ENCODE measurements at places on chromosomes 16 and 17.

- peak overlapping the region; percentile 84 for H3K4me3 ChIP-seq
- no peak overlapping the region for H3K27ac ChIP-seq
- H3K27me3 ChIP-seq: peaks cover 80% of the 10 kb centered on the region
- no peaks in the 10 kb centered on the region for H3K36me3 ChIP-seq
- peaks cover 8% of the 10 kb centered on the region for H3K4me1 ChIP-seq
Observed at GRCh38 chr17:39225959-39226683, 376 bp upstream of the STAC2 start.

- H3K27ac ChIP-seq: no peak overlapping the region
- H3K4me3 ChIP-seq: no peak overlapping the region
- no peaks in the 10 kb centered on the region for H3K27me3 ChIP-seq
- H3K4me1 ChIP-seq: no peaks in the 10 kb centered on the region
Observed at GRCh38 chr16:15459791-15460190, 25.4 kb downstream of the BMERB1 start.

DNA sequence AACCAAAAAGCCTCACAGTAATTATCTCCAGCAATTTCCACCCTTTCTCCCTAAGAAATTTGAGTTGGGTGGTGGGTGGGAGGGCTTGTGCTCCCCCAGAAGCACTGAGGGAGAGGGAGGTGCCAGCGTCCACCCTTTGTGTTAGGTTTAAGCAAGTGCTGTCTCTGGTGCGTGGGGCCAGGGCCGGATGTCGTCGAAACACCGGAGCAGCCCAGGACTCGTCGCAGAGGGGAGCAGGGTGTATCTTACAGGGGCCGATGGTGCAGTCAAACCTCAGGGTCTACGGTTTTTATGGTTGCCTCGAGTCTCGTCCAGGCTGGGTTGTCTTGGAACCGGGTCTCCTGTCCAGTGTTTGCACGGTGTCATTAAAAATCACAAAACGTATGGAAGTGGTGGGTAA lies 35.3 kb downstream of the METRNL start:
- H3K36me3 ChIP-seq: peaks cover 18% of the 10 kb centered on the region
- DNase-seq: no peak
- H3K4me1 ChIP-seq: peaks cover 18% of the 10 kb centered on the region

DNA sequence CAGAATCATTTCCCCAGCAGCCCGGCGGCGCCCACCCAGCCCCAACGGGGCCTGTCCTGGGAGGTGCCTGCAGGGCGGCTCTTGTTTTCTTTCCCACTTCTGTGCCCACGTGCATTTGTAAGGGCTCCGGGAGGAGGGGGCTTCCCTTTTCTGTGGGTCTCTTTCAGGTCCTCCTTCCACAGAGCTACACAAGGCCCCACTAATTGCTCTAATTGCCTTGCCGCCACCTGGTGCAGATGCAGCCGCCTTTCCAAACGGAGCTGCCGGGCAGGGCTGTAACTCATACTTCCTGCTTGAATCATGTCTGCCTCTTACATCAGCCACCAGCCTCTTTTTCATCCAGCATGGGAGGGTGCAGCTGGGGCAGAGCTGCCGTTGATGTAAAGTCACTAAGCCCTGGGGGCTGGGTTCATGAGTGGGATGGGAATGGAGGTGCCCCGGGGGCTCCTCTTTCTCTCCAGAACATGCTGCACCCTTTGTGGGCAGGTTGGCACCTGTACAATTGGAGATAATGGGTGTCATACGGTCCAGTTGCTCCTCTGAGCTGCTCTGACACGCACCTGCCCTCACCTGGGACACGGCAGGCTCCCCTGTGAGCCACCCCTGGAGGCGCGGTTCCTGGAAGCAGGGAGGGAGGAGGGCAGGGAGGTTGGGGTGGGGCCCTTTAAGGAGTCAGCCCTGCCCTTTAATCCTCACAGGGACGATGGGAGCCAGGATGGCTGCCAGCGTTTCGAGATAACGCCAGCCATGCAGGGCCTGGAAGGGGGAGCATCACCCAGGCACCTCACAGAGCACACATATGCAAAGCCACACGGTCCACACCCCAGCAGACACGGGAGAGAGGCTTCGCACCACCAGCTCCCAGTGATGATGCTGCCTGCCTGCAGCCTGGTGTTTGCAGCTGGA lies 41.1 kb upstream of the KLHDC4 start:
- H3K4me3 ChIP-seq: peak overlapping the region; percentile 64
- H3K36me3 ChIP-seq: peaks cover 8% of the 10 kb centered on the region
- DNase-seq: no peak

GRCh38 chr16:2226245-2226793 lies 2.9 kb downstream of the E4F1 start:
- H3K27me3 ChIP-seq: no peaks in the 10 kb centered on the region
- peaks cover 17% of the 10 kb centered on the region for H3K4me1 ChIP-seq
- no peak overlapping the region for H3K27ac ChIP-seq
- H3K4me3 ChIP-seq: no peak overlapping the region
- no peak for DNase-seq

DNA sequence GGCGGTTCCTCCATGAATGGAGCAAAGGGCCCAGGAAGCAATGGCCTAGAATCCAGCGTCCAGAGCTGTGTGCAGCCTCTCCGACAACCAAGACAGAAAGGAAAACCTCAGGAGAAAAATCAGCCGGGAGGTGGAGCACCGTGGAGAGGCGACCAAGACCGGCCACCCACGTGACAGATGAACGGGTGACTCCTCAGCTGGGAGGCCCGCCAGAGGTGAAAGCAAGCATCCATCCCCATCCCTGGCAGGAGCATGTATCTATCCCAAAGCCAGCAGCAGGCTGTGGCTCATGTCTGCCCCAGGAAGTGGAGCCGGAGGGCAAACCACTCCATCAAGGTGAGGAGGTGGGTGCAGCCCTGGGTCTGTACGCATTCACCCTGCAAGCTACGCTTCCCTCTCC lies 52.1 kb downstream of the FOXL1 start:
- no peaks in the 10 kb centered on the region for H3K4me1 ChIP-seq
- peaks cover 17% of the 10 kb centered on the region for H3K27me3 ChIP-seq
- no peaks in the 10 kb centered on the region for H3K36me3 ChIP-seq
- DNase-seq: no peak
- no peak overlapping the region for H3K27ac ChIP-seq
- no peak overlapping the region for H3K4me3 ChIP-seq

GRCh38 chr16:47503936-47504335 lies 42.8 kb downstream of the PHKB start:
- DNase-seq: no peak
- H3K4me1 ChIP-seq: peaks cover 3% of the 10 kb centered on the region
- H3K27ac ChIP-seq: no peak overlapping the region
- H3K27me3 ChIP-seq: no peaks in the 10 kb centered on the region
- no peak overlapping the region for H3K4me3 ChIP-seq

DNA sequence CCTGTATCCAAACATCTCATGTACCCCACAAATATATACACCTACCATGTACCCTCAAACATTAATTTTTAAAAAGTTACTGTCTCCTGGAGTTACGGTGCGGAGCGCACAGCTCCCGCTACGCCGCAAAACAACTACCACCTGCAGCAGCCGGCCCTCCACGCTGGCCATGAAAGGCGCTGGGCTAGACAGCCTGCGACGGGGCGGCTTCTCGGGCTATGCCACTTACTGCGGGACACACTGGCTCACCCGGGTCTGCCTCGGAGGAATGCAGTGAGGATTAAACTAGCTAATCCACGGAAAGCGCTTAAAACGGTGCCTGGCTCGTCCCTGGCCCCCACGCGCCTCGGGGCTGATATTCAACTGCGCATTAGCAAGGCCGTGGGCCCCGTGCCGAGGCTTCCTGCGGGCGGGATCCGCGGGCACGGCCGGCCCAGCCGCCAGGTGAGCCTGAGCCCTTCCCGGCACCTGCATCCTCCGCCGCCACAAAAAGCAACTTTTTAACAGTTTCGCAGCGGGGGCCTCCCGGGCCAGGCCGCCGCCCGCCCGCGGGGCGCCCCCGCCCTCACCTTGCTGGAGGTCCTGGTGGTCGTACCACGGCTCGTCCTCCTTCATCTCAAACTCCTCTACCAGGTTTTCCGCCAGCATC lies 633 bp downstream of the CDR2 start:
- H3K36me3 ChIP-seq: peaks cover 20% of the 10 kb centered on the region
- peak overlapping the region; percentile 97 for H3K4me3 ChIP-seq
- peak overlapping the region; percentile 87 for H3K27ac ChIP-seq
- H3K27me3 ChIP-seq: no peaks in the 10 kb centered on the region
- peaks cover 45% of the 10 kb centered on the region for H3K4me1 ChIP-seq

DNA sequence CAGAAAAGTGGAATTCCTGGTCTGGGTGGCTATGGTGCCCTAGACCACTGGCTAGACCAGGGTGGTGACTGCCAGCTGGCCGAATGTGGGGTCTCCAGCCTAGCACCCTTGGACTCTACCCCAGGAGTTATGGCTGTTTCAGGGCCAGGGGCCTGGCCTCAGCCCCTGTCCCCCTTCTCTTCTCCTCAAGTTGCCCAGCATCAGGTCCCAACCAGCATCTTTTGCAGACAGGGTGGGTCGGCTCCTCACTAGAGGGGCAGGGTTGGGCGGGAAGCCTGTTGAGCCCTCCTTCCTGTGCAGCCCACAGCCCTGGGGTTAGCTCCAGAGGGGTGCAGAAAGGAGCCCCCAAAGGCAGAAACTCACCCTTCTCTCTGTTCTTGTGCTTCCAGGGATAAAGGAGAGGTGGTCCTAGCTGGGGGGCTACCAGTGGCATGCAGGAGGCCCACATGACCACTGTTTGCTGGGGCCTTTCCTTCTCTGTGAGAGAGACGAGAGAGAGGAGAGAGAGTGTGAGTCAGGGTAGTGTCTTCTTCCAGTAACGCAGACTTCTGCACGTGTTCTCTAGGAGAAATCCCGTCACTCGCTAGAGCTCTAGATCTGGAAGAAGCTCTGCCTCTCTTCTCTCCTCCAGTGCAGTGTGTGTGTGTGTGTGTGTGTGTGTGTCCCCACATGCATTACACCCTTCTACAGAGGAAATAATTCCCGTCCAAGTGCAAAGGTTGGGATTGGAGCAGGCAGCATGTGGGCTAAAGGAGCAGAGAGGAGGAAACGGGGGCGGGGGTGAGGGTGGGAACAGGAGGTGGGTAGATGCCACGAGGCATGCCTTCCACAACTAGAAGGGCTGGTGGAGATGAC lies 209.4 kb downstream of the SEC14L1 start:
- H3K4me3 ChIP-seq: no peak overlapping the region
- H3K27me3 ChIP-seq: no peaks in the 10 kb centered on the region
- DNase-seq: no peak
- H3K27ac ChIP-seq: no peak overlapping the region

GRCh38 chr17:58468944-58469343 lies 19.3 kb downstream of the HSF5 start:
- no peaks in the 10 kb centered on the region for H3K36me3 ChIP-seq
- no peak overlapping the region for H3K27ac ChIP-seq
- no peaks in the 10 kb centered on the region for H3K4me1 ChIP-seq
- no peak overlapping the region for H3K4me3 ChIP-seq
- no peak for DNase-seq

GRCh38 chr16:60731329-60732050 lies 1304.7 kb downstream of the CDH8 start:
- no peak overlapping the region for H3K27ac ChIP-seq
- no peaks in the 10 kb centered on the region for H3K27me3 ChIP-seq
- H3K4me1 ChIP-seq: no peaks in the 10 kb centered on the region
- no peak for DNase-seq
- no peak overlapping the region for H3K4me3 ChIP-seq

GRCh38 chr16:68291227-68291626 lies 19.5 kb downstream of the SLC7A6OS start:
- no peak for DNase-seq
- H3K4me1 ChIP-seq: peaks cover 54% of the 10 kb centered on the region
- H3K36me3 ChIP-seq: peaks cover 66% of the 10 kb centered on the region

GRCh38 chr17:14225254-14225980 lies 11.2 kb downstream of the CDRT15 start:
- no peaks in the 10 kb centered on the region for H3K36me3 ChIP-seq
- H3K4me3 ChIP-seq: no peak overlapping the region
- no peaks in the 10 kb centered on the region for H3K27me3 ChIP-seq

GRCh38 chr17:77214328-77214727 lies 73.6 kb downstream of the SEC14L1 start:
- peaks cover 65% of the 10 kb centered on the region for H3K36me3 ChIP-seq
- no peak overlapping the region for H3K27ac ChIP-seq
- H3K4me1 ChIP-seq: no peaks in the 10 kb centered on the region
- no peaks in the 10 kb centered on the region for H3K27me3 ChIP-seq
- DNase-seq: no peak

DNA sequence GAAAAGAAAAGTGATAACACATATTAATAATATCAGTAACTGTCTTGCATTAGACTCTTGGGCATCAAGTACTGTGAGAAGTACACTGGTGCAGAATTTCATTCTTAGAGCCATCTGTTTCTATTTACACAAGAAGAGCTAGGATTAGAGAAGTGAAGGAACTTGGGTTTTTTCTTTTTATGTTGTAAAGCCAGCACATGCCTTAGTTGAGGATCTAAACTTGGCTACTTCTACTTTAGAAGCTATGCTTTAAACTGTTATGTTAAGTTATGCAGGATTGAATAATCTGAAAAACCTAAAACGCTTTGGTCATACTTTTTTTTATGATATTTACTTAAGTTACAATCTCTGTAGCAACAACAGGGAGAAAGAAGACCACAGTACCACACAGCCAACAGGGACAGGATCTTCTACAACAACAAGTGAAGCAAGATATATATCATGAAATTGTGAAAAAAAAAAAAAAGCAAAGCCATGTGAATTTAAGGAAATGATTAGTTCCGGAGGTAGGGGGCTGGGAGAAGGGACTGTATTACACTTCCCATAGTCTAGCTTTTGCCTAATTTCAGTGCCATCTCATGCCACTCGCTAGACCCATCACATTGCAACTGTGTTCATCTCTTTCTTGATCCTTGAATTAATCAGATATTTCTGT lies 305.1 kb upstream of the GOT2 start:
- H3K4me1 ChIP-seq: no peaks in the 10 kb centered on the region
- no peaks in the 10 kb centered on the region for H3K27me3 ChIP-seq
- no peak for DNase-seq
- no peak overlapping the region for H3K27ac ChIP-seq
- no peak overlapping the region for H3K4me3 ChIP-seq
- no peaks in the 10 kb centered on the region for H3K36me3 ChIP-seq

GRCh38 chr17:39769974-39770587 lies 32.3 kb downstream of the GRB7 start:
- H3K4me1 ChIP-seq: peaks cover 99% of the 10 kb centered on the region
- DNase-seq: peak; percentile 50
- peak overlapping the region; percentile 92 for H3K4me3 ChIP-seq
- H3K27ac ChIP-seq: peak overlapping the region; percentile 88

- no peak overlapping the region for H3K4me3 ChIP-seq
- no peak overlapping the region for H3K27ac ChIP-seq
- no peak for DNase-seq
- H3K4me1 ChIP-seq: peaks cover 4% of the 10 kb centered on the region
Observed at GRCh38 chr16:15915555-15916081, 27.2 kb upstream of the CEP20 start.

DNA sequence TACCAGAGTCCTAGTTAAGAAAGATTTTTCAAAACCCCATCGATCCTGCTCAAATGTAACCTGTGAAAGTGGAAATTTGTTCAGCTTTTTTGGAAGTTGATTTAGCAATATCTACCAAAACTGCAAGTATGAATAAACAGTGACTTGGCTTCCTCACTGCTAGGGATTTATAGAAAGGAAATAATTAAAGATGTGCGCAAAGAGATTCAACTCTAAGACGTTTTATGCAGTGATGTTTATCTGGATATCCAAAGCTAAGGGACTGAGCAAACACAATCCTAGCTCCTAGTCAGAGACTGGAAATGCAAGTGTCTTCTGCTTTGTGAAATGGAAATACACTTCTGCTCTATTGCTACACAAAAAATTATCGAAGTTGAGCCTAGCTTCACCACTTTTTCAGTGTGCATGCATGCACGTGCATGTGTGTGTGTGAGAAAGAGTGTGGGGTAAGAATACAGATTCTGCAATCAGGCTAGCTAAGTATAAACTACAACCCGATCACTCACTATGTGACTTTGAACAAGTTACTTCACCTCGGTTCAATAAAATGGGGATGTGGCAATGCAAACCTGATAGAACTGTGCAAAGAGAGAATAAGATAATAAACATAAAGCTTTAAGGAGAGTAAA lies 52.1 kb upstream of the FOXF1 start:
- H3K36me3 ChIP-seq: peaks cover 3% of the 10 kb centered on the region
- no peak for DNase-seq
- H3K4me1 ChIP-seq: no peaks in the 10 kb centered on the region
- H3K27me3 ChIP-seq: peaks cover 49% of the 10 kb centered on the region
- no peak overlapping the region for H3K4me3 ChIP-seq
